ENCODE measurements at places on chromosomes 13 and 19.

DNA sequence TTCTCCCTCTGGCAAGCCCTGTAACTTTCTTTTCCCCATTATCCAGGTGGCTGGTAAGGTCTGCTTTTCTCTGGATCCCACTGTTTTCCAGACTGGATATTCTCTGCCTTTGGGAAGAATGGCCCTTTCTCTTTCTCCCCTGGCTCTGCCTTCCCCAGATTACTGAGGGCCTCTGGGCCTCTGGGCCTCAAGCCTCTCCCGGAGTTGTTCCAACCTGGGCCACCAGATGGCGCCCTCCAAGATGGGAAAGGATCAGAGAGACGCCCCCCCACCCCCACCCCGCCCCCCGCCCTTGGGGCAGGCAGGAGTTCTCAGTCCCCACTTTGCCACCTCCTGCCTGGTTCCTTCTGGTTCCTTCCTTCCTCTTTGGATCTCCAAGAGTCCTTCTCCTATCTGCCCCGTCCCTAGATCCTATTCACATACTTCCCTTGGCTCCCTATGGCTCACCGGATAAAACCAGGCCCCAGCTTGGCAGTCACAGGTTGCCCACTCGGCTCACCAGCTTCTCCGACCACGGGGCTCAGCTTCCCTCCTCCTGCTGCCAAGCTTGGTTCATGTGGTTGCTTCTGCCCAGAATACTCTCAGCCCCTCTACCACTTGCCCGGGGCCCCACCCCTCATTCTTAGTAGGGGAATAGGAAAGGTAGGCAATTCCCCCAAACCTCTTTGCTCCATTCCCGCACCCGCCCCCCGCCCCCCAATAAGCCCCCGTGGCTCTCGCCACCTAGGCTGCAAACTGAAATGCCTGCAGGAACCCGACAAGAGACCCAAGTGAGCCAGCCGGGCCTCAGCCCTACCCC lies 13.1 kb downstream of the EPS8L1 start:
- DNase-seq = peak; percentile 84

DNA sequence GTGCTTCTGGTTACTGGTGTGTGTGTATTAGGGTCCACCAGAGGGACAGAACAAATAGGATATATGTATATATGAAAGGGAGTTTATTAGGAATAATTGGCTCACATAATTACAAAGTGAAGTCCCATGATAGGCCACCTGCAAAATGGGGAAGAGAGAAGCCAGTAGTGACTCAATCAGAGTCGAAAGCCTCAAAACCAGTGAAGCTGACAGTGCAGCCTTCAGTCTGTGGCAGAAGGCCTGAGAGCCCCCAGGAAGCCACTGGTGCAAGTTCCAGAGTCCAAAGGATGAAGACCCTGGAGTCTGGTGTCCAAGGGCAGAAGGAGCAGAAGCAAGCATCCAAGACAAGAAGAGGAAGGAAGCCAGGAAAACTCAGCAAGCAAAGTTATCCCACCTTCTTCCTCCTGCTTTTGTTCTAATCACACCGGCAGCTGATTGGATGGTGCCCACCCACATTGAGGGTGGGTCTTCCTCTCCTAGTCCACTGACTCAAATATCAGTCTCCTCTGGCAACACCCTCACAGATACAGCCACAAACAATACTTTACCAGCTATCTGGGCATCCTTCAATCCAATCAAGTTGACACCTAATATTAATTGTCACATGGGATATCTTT lies 21.7 kb upstream of the SCEL start:
- no peak for DNase-seq

DNA sequence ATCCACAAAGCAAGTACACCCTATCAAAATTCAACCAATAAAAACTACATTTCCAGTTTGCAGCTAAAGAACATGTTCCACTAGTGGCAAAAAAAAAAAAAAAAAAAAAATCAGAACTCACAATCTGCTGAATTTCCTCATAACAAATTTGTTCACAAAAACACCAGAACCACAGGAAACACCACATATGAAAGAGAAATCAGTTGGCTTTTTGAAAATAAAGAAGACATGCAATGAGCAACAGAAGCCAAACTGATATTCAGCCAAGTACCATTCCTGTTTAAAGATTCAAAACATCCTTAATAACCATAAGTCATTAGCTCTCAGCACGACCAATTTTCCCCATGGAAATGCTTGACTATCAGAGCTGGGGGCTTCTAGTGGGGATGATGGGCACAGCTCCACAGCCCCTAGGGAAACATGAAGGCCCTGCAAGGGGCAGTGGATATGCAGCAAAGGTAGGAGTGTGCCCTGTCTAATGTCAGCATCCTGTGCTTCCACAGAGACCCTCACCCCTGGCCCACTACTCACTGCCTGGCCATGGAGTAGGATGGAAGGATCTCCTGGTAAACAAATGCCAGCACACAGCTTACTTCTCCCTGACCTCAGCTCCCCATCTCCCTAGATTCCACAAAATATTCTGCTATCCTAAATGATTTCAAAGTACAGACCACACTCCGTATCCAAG lies 74.0 kb upstream of the DOCK9 start:
- DNase-seq = no peak

DNA sequence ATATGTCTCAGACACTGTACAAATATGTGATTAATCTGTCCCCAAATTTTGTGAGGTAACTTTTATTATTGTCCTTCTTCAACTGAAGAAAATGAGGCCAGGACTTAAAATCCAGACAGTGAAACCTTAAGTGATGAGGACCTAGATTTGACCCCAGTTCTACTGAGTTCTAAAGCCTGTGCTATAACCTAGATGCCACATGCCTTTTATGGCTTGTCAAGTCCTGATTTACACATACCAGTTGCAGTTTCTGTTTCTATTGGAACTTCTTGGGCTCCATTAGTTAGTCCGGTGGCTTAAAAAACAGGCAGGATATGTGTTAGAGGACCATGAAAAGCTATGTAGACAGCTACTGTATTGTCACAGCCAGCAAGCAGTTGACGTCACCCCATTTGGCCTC lies 436.5 kb upstream of the KLHL1 start:
- no peak for DNase-seq
